ENCODE measurements at places on chromosomes 16 and 17. TPM values are rescaled to one million over a fixed set of nuclear protein-coding genes. Genes with fewer than 3 reads are reported as not detected.
A peak's percentile ranks its signal among the peaks of the same experiment; 100 is the strongest.

DNA sequence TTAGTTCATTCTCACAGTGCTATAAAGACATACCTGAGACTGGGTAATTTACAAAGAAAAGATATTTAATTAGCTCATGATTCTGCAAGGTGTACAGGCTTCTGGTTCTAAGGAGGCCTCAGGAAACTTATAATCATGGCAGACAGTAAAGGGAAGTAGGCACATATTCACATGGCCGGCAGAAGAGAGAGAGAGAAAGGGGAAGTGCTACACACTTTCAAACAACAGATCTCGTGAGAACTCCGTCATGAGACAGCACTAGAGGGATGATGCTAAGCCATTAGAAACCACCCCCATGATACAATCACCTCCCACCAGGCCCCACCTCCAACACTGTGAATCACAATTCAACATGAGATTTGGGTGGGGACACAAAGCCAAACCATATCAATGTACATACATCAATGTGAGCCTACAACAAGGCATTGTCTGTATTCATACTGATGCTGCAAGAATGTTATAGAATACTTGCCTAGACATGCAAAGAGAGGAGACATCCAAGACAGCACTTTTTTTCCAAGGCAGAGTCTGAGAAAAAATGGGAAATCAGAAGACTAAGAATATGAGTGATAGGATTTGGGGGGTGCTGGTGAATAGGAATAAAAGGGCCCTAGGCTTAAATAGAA, 114.8 kb upstream of the XYLT1 start:
- H3K27ac ChIP-seq, result no peak overlapping the region
- H3K4me3 ChIP-seq, result no peak overlapping the region
- H3K4me1 ChIP-seq, result no peaks in the 10 kb centered on the region
- no peaks in the 10 kb centered on the region for H3K27me3 ChIP-seq

- H3K4me3 ChIP-seq, result no peak overlapping the region
- no peaks in the 10 kb centered on the region for H3K27me3 ChIP-seq
Observed at GRCh38 chr16:73724503-73724902, 572.1 kb upstream of the PSMD7 start.

COL1A1 gene
- total RNA-seq, result 4,880 TPM

DNA sequence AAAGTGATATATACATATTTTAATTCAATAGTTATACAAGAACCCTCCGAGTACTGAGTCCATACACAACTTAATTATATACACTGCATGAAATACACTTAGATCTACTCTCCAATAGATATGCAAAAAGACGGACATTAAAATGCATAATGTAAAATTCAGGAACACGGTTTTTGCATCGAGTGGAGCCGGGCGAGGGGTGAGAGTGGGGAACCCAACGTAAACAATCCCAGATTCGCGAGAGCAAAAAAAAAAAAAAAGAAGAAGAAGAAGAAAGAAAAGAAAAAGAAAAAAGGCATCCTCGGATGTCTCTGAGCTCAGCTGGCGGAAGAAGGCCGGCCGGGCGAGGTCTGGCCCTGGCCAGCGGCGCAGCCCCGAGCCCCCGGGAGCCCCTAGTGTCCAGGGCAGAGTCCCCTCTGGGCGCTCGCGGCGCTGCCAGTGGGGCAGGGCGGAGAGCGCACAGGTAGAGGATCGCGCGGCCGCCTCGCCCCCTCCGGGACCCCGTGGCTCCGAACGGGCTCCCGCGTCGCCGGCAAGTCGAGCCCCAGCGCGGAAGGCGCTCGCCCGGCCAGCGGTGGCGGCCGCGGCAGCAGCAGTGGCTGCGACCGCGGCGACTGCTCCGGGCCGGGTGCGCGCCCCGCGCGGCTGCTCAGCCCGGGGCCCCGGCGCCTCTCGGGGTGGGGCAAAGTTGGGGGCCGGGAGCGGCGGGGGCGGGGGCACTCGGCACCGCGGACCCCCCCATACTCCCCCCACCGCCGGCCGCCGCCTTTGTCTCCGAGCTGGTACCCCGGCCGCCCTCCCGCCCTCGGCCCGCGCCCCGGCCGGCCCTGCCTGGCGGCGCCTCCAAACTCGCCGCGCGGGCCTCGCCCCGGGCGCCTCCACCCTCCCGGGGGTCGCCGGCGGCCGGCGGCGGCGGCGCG, 9.6 kb upstream of the ZFHX3 start:
- no peaks in the 10 kb centered on the region for H3K36me3 ChIP-seq
- peak overlapping the region; percentile 70 for H3K4me3 ChIP-seq
- DNase-seq, result peak; percentile 54
- peaks cover 11% of the 10 kb centered on the region for H3K4me1 ChIP-seq
- H3K27ac ChIP-seq, result peak overlapping the region; percentile 99

DNA sequence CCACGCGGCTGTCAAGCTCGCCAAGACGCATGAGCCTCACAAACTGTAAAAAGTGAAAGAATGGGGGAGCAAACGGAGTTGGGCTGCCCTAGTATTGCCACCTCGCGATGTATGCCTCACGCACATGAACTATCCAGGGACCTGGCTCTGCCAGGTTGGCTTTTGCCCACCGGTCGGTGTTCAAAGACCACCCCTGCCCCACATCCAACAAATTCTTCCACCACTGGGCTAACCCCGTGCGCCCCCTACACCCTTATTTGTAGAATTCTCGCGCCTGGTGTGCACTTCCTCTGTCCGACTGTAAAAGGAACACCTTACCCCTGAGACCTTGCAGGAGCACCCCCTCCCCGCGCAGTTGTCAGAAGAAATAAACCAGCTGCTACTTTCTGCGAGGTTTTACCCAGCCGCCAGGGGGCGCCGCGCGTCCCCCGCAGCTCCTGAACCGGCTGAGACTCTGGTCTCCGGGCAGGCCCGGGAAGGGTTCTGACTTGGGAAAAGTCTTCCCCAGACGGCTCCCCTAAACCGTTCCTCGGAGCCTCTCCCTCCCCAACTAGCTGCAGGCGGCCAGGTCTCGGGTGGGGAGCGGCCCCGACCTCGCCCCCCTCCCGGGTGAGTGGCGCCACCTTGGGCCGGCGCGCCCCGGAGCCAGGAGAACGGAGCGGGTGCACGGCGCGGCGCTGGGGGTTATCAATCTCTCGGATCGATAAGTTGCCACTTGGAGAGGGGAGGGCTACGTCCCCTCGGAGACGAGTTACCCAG, 1.7 kb upstream of the ZNF423 start:
- H3K4me1 ChIP-seq, result peaks cover 17% of the 10 kb centered on the region
- H3K27ac ChIP-seq, result peak overlapping the region; percentile 98
- peak; percentile 57 for DNase-seq
- no peaks in the 10 kb centered on the region for H3K27me3 ChIP-seq

ST6GALNAC1 gene
- 1.8 TPM for total RNA-seq

DNA sequence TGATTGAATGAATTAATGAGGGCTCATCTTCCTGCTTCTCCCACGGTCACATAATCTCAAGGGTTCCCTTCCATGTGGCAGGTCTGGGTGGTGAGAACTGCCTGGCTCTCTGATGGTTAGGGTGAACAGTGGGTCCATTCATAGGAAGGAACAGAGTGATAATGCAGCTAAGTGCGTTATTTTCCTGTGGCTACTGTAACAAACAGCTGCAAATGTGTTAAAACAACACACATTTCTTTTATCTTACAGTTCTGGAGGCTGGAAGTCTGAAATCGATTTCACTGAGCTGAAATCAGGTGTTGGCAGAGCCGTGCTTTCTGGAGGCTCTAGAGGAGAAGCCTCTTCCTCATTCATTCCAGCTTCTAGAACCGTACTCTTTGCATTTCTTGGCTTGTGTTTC, 95.3 kb downstream of the BMERB1 start:
- DNase-seq, result no peak
- no peaks in the 10 kb centered on the region for H3K36me3 ChIP-seq
- no peak overlapping the region for H3K4me3 ChIP-seq
- no peaks in the 10 kb centered on the region for H3K27me3 ChIP-seq

GRCh38 chr17:8117980-8118768, at the start of gene ALOXE3:
Gene ALOXE3, minus strand, starts transcription at chr17:8118514. Its CDS starts 524 bp downstream, at chr17:8117990.
- H3K27ac ChIP-seq, result peak within 1 kb of the TSS; percentile 98
- H3K4me1 ChIP-seq, result peaks cover 27% of the 10 kb centered on the region
- no peaks in the 10 kb centered on the region for H3K36me3 ChIP-seq
- H3K4me3 ChIP-seq, result peak within 1 kb of the TSS; percentile 62
- no peaks in the 10 kb centered on the region for H3K27me3 ChIP-seq
